ENCODE measurements at places on chromosomes 5 and 9. TPM values are rescaled to one million over a fixed set of nuclear protein-coding genes. Genes with fewer than 3 reads are reported as not detected.

DNA sequence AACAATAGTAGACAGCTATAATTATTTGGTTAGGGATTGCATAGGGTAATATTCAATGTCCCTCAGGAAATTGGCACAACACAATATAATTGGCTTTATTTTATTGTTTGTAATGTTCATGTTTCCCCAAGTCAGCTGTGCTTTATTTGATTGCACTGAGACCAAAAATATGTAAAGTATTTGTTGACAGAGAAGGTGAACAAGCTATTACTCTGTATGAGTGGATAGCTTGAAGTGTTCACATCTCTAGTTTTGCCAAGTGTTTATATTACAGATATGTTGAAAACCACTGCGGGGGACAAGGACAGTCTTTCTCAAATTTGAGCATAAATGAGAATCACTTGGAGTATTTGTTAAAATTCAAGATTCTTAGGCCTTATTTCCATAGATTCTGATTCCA is 83.3 kb downstream of the RAB3C start:
- no peak for DNase-seq
- H3K4me1 ChIP-seq, result no peaks in the 10 kb centered on the region
- no peak overlapping the region for H3K27ac ChIP-seq
- no peaks in the 10 kb centered on the region for H3K27me3 ChIP-seq
- no peak overlapping the region for H3K4me3 ChIP-seq
- no peaks in the 10 kb centered on the region for H3K36me3 ChIP-seq

- no peaks in the 10 kb centered on the region for H3K4me1 ChIP-seq
- H3K27ac ChIP-seq, result no peak overlapping the region
- DNase-seq, result no peak
These were observed 83.8 kb upstream of the FAM169A start for GRCh38 chr5:74949976-74950375.

DNA sequence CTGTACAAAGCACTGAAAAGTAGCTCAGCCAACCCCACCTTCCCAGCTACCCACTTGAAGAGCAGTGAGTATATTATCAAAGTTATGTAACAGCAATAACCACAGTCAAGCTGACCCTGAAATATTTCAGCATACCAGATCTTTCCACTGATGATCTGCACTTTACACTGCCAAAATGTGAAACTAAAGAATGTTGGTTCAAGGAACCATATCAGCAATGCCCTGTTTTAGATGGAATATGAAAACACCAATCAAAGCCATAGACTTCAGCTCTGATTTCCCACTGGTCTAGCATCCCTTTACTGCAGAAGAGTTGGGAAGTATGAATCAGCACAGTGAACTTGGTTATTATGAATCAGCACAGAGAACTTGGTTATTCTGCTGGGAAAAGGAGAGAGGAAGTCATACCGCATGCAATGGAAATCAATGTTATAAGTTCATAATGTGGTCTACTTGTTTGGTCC is 20.0 kb downstream of the CEMIP2 start:
- DNase-seq, result no peak
- no peak overlapping the region for H3K4me3 ChIP-seq
- peaks cover 21% of the 10 kb centered on the region for H3K36me3 ChIP-seq
- peaks cover 13% of the 10 kb centered on the region for H3K4me1 ChIP-seq

DNA sequence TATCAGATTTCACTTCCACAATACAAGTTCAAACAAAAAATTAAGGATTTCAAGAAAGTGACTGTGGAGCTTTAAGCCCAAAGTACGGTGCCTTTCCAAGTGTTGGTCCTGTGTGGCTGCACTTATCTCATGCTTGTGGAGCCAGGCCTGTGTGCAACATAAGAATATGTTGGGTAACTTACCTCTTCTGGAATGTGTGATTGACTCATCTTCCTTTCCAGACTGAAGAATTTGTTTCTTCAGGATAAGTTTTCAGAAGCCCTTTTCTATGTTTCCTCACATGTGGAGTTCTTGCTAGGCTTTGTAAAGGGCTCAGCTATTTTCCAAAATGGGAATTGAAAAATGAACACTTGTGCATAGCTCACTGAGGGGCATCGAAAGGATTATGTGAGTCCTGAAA is 485.1 kb upstream of the PAPPA start:
- no peak overlapping the region for H3K27ac ChIP-seq
- H3K27me3 ChIP-seq, result no peaks in the 10 kb centered on the region
- no peak overlapping the region for H3K4me3 ChIP-seq
- no peaks in the 10 kb centered on the region for H3K36me3 ChIP-seq

GRCh38 chr5:44801992-44802391 is 6.8 kb upstream of the MRPS30 start:
- H3K4me1 ChIP-seq, result no peaks in the 10 kb centered on the region
- no peak overlapping the region for H3K4me3 ChIP-seq
- H3K27me3 ChIP-seq, result no peaks in the 10 kb centered on the region
- no peak overlapping the region for H3K27ac ChIP-seq

DNA sequence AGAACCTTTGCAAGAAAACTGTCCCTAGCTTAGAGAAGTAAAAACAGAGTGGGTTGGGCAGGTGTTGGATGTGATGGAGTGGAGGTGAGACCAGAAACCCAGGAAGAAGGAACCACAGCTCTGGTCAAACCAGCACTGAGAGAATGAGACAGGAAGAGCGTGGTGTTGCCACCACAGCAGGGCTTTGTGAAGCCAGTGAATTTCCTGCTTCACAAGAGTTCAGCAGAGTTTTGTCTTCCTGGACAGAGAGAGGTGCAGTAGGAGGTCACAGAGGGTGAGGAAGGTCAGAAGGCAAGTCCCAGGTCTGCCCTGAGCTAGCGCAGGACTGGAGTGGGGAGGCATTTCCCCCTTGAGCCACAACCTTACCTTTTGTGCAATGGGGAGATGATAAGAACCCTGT is 2306.2 kb upstream of the ACO1 start:
- H3K36me3 ChIP-seq, result no peaks in the 10 kb centered on the region
- no peaks in the 10 kb centered on the region for H3K4me1 ChIP-seq
- no peaks in the 10 kb centered on the region for H3K27me3 ChIP-seq
- no peak overlapping the region for H3K4me3 ChIP-seq
- no peak for DNase-seq

DNA sequence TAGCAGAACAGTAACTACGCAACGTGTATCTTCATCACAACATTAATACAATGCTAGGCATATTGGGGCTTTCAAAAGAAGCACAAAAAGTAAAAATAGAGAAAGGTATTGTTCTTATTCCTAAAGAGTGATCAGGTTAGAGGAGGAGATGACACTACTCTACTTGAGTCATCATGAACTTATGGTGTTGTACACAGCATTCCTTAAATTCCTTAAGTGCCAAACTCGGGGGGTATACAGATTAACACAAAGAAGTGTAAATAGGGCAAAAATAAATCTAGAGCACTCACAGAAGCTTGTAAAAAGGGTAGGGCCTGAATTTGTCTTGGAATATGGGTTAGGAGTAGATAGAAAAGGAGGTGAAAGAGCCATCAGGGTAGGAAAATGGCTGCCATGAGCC is 308.0 kb upstream of the DAP start:
- H3K36me3 ChIP-seq, result no peaks in the 10 kb centered on the region
- H3K27me3 ChIP-seq, result no peaks in the 10 kb centered on the region
- H3K4me3 ChIP-seq, result no peak overlapping the region
- DNase-seq, result no peak
- no peak overlapping the region for H3K27ac ChIP-seq
- H3K4me1 ChIP-seq, result no peaks in the 10 kb centered on the region

GRCh38 chr5:171449426-171449825 is 30.0 kb downstream of the FGF18 start:
- no peaks in the 10 kb centered on the region for H3K4me1 ChIP-seq
- no peak overlapping the region for H3K4me3 ChIP-seq
- DNase-seq, result no peak
- H3K27ac ChIP-seq, result no peak overlapping the region
- no peaks in the 10 kb centered on the region for H3K27me3 ChIP-seq

GRCh38 chr5:72366324-72366976 is 46.3 kb downstream of the PTCD2 start:
- no peak overlapping the region for H3K4me3 ChIP-seq
- no peaks in the 10 kb centered on the region for H3K36me3 ChIP-seq
- no peaks in the 10 kb centered on the region for H3K4me1 ChIP-seq

Gene MFAP3
- total RNA-seq, result 17.5 TPM

Gene GGTA1
- not detected for total RNA-seq

- H3K27me3 ChIP-seq, result no peaks in the 10 kb centered on the region
- H3K27ac ChIP-seq, result no peak overlapping the region
- DNase-seq, result no peak
- H3K4me1 ChIP-seq, result no peaks in the 10 kb centered on the region
These were observed 345.9 kb upstream of the NUDT12 start for GRCh38 chr5:103908336-103909080.

Gene ARHGEF37
- total RNA-seq, result 0.13 TPM

DNA sequence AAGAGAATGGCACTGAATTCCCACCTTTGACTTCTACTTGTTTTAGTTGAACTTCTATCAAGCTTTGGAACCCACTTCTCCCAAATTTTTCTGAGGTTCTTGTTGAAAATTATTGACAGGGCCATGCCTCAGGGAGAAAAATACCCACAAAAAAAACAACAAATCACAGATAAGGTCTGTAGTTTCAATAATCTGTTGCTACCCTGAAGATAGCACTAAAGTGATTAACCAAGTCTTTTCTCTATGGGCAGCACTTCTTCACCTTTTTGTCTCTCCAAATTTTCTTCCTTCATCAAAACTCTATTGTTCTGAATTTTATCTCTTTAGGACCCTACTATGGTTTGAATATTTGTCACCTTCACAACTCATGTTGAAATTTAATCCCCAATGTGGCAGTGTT is 154.3 kb upstream of the FGF10 start:
- DNase-seq, result no peak
- H3K4me1 ChIP-seq, result no peaks in the 10 kb centered on the region
- no peak overlapping the region for H3K27ac ChIP-seq
- H3K27me3 ChIP-seq, result no peaks in the 10 kb centered on the region
- H3K36me3 ChIP-seq, result no peaks in the 10 kb centered on the region

DNA sequence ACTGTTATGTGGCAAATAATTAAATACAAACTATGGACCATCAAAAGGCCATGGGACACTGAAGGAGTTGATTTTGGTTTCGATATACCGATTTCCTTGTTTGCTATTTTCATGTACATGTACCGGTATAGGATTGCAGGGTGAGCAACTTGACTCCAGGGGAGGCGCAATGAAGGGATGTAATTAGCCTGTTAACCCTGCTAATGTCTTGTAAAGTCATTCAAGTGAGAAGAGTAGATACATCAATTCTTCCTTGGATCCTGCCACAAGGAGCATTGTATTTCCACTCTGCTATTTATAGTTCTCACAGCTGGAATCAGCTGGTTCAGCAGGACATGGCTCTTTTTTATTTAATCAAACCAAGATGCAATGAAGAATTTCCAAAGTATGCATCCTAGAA is 102.0 kb downstream of the STK32A start:
- no peaks in the 10 kb centered on the region for H3K4me1 ChIP-seq
- H3K27me3 ChIP-seq, result no peaks in the 10 kb centered on the region
- no peak overlapping the region for H3K27ac ChIP-seq
- no peak for DNase-seq
- H3K4me3 ChIP-seq, result no peak overlapping the region
- no peaks in the 10 kb centered on the region for H3K36me3 ChIP-seq

DNA sequence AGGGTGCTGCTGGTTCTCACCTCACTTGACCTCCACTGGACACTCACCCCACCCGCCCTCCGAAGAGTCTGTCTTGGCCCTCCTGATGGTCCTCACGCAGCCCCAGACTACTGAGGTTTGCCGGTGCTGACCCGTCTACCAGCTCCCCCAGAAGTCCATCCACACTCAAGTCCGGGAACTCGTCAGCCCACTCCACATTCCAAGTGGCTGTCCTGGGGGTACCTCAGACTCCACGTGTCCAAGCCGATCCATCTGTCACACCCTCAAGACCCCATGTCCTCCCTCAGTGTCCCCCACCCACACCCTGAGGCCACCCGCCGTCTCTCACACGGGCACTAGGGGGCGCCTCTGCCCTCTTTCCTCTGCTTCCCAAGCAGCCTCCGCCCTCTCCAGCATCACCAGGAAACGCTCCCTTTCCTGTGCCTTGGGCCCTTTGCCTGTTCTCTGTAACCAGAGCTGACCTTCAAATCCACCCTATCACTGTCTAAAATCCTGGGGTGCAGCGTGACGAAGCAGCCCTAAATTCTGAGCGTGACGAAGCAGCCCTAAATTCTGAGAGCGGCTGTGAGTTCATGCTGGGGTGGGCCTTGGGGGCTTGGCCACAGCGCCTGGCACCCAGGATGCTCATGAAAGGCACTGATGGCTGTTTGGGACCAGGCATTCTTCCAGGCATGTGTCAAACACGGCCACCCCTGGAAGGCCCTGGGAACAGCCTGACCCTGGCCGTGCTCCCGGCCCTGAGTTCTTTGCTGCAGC is 95.7 kb downstream of the KCNT1 start:
- H3K4me3 ChIP-seq, result no peak overlapping the region
- no peaks in the 10 kb centered on the region for H3K36me3 ChIP-seq
- no peaks in the 10 kb centered on the region for H3K27me3 ChIP-seq
- no peak overlapping the region for H3K27ac ChIP-seq
- H3K4me1 ChIP-seq, result no peaks in the 10 kb centered on the region

GRCh38 chr5:160105686-160106360 is 13.4 kb downstream of the PWWP2A start:
- H3K36me3 ChIP-seq, result peaks cover 3% of the 10 kb centered on the region
- H3K4me1 ChIP-seq, result no peaks in the 10 kb centered on the region
- H3K4me3 ChIP-seq, result no peak overlapping the region
- no peak overlapping the region for H3K27ac ChIP-seq
- no peak for DNase-seq
- H3K27me3 ChIP-seq, result no peaks in the 10 kb centered on the region

DNA sequence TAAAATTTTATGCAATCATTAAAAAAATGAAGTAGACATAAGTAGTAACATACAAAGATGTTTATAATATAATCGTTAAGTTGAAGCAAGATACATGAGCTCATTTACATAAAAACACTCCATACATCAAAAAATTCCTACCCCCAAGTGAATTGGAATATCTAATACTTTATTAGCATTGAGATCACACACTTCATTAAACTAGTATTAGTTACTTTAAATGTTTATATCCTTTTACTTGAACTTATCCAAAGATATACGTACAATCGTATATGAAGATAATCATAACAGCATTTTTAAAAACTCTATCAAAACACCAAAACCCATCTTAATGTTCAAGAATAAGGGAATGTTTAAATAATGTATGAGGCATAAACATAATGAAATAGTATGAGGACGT is 275.1 kb downstream of the RFX3 start:
- H3K36me3 ChIP-seq, result peaks cover 4% of the 10 kb centered on the region
- no peak overlapping the region for H3K27ac ChIP-seq
- no peak for DNase-seq
- H3K27me3 ChIP-seq, result no peaks in the 10 kb centered on the region
- H3K4me1 ChIP-seq, result no peaks in the 10 kb centered on the region

GRCh38 chr5:55625589-55625909 is 86.6 kb downstream of the SLC38A9 start:
- H3K4me3 ChIP-seq, result no peak overlapping the region
- H3K36me3 ChIP-seq, result no peaks in the 10 kb centered on the region
- DNase-seq, result no peak
- no peaks in the 10 kb centered on the region for H3K27me3 ChIP-seq
- no peaks in the 10 kb centered on the region for H3K4me1 ChIP-seq

All from CD8-positive, alpha-beta memory T cell (primary cell).